Posterior vena cava (tissue), 2 donors: ENCODE measurements at places on chromosomes 16 and 17.

DNA sequence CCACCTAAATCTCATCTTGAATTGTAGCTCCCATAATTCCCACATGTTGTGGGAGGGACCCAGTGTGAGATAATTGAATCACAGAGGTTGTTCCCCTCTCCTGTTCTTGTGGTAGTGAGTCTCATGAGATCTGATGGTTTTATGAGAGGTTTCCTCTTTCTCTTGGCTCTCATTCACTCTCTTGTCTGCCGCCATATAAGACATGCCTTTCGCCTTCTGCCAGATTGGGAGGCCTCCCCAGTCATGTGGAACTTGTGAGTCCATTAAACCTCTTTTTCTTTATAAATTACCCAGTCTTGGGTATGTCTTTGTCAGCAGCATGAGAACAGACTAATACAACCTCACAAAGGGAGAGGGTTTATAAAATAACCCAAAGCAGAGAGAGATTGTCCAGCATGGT is 367.4 kb downstream of the SNX29 start:
- DNase-seq, result no peak

DNA sequence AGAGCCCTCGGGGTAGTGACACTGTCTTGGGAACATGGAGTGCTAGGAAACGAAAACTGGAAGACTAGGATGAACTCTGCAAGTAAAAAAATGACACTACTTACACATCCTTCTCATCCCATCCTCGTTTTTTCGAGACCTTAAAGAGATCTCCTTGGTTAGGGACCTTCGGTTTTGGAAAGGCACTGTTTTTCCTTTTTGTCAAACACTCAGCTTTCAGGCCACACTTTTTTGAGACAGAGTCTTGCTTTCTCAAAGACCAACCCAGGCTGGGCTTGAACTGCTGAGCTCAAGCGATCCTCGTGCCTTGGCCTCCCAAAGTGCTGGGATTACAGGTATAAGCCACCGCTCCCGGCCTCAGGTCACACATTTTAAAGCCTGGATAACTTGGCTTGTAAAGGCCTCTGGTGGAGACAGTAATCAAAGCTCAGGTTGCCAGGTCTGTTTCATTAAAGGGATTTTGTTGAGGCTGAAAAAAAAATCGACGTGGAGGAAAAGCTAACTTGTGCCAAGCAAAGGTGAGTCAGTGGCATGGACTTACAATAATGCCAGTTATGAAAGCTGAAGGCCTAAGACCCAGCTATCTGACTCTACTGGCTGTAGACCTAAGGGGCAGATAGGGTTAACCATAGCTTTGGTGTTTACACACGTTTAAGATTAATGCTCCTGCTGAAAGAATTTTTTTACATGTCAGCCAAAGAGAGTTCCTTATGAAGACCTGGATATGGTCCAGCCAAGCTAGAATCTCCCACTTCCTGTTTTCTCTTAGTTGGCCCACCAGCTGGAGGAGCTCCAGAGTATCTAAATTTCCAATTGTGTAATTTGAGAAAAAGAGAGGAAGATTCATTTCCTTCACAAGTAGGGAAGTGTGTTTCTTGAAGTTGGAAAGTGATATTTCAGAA is 823 bp downstream of the NBR1 start:
- DNase-seq, result no peak

DNA sequence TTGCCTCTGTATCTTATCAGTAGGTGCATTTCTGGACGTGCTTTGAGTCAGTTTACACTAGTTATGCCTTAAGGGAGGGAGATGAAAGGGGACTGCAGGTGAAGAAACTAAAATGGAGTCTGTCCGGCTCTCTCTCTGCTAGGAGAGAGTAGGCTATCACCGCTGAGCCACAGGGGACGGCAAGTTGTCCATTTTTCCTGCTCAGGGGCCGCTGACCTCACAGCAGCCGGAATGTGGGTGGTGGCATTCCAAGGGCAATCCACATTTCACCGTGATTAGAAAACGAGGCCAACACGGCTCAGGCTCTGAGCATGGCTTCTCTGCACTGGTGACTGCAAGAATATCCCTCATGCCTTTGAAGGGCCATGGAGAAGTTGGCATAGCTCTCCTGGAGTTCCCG is 19.0 kb upstream of the KLHDC4 start:
- no peak for DNase-seq

DNA sequence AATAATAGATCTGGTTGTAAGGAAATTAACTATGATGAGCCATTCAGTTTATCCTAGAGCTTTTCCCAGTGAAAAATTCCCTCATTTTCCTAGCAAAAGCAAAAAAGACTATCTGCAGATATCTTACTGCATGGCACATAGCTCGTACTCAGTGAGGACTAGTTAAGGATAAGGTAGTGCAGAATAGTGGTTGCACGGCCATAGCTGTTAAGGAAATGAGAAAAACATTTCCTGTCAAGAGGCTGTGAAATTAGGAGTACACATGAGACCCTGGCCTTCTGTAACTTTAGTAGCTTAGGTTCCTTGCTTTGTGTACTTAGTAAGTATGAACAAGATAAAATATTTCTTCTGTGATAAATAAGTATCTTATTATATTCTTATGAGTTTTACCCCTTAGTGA is 10.3 kb downstream of the KAT7 start:
- DNase-seq, result no peak

- DNase-seq, result no peak
Measured at GRCh38 chr16:83059237-83059636, 432.5 kb downstream of the CDH13 start.

DNA sequence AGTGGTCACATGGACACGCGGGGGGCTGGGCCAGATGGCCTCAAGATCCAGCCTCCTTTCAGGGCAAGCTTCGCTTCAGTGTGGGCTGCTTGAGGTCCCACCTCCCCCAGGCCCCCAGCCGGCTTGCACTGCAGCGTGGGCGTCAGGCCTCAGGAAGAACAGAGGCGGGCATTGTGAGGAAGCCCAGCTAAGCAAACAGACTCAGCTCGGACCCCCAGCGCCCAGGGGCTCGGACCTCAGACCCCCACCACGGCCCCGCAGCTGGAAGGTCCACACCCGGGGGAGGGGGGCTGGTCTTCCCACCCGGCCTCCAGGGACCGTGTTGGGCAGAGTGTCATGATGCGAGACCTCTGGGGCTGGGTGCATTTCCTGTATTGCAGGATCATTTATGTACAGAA is 24.7 kb upstream of the ZNF469 start:
- peak; percentile 64 for DNase-seq
